ENCODE measurements at places on chromosomes 12 and 14.

DNA sequence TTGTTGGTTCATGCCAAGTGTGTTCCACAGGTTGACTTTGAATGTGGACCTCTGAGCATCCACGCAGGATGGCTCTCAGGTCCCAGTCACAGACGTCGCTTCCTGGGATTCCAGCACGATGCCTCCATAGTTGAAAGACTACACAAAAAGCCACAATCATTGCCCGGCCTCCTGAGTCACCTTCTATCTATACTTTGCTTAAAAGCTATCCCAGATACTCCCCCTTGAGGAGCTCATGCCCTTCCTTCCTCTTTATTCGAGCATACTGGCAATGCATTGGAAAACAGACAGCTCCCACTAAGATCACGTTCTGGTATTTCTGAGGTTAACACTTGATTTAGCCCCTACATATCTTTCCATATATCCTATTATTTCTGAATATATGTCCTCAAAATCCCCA is 40.1 kb downstream of the ZNF664 start:
- no peak for DNase-seq

- no peak for DNase-seq
Observed at GRCh38 chr12:6223545-6223944, 23.3 kb downstream of the CD9 start.

- DNase-seq: no peak
Observed at GRCh38 chr14:101060171-101060601, 156.7 kb upstream of the RTL1 start.

GRCh38 chr12:89529738-89530137 is 3.9 kb upstream of the POC1B start:
- DNase-seq: no peak

DNA sequence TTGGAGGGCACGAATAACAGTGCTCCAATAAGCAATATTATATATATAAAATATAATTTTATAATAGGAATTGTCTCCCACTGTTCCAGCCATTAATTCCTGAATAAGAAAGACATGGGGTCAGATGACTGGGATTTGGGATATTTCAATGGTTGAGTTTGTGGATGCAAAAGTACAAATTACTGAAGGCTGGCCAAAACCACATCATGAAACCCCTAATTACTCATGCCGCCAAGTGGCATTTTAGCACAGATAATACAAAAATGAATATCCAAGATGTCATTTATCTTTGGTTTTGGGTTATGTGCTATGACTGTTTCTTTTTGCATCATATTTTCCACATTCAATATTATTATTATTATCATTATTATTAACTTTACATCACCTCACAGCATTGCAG is 261.4 kb upstream of the TBX3 start:
- no peak for DNase-seq

DNA sequence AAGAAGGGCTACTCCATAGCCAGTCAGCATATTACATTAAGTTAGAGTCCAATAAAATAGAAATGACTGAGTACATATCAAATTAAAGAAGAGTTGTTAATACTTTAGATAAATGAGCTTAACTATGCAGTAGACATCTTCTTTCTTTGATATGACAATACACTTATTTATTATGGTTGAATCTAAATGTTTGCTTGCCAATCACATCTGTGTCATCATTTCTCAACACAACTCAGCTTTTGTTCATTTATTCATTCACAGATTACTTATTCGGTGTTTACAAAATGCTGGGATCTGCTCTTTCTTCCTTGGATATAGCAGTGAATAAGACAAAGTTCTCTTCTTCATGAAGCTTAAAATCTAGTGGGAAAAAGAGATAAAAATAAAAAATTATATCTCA is 614.6 kb upstream of the ATP2B1 start:
- DNase-seq: no peak

GRCh38 chr12:22610131-22610530 is 14.8 kb upstream of the ETNK1 start:
- DNase-seq: no peak

DNA sequence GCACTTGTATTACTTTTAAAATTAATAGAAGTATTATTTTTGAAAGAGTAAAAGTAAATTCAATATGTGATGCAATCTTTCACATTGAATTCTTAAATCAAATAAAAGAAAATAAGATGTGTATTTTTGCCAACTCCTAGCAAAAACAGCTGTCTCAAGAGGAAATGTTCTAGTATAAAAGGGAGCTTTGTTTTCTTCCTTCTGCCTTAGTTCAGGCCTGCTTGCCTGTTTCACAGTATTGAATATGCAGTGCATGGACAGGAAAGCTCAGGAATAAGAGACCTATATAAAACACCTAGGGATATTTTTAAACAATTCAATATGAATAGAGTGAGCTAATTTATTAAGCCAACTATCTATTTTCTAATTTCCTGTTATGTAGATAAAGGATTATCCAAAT is 294.8 kb upstream of the G2E3 start:
- no peak for DNase-seq

DNA sequence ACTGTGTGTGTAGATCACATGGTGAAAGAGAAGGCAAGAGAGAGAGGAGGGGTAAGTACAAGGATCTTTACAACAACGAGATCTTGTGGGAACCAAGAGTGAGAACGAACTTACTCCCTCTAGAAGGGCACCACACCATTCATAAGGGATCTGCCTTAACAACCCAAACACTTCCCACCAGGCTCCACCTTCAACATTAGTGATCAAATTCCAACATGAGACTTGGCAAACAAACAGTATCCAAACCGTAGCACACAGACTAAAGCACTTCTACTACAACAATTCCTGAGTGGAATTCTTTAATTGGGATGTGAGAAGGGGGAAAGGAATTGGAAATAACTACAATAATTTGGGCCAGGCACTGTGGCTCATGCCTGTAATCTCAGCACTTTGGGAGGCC is 35.0 kb upstream of the ESR2 start:
- DNase-seq: no peak

GRCh38 chr12:121202407-121203355 is 7.2 kb upstream of the P2RX4 start:
- no peak for DNase-seq

GRCh38 chr12:5500331-5500659 is 68.4 kb downstream of the NTF3 start:
- DNase-seq: no peak

- DNase-seq: no peak
Observed at GRCh38 chr14:57293866-57294837, 25.4 kb downstream of the AP5M1 start.

- DNase-seq: no peak
Observed at GRCh38 chr12:123707466-123707865, 4.7 kb upstream of the ATP6V0A2 start.

- DNase-seq: no peak
Observed at GRCh38 chr12:62784576-62784975, 150.4 kb downstream of the PPM1H start.

DNA sequence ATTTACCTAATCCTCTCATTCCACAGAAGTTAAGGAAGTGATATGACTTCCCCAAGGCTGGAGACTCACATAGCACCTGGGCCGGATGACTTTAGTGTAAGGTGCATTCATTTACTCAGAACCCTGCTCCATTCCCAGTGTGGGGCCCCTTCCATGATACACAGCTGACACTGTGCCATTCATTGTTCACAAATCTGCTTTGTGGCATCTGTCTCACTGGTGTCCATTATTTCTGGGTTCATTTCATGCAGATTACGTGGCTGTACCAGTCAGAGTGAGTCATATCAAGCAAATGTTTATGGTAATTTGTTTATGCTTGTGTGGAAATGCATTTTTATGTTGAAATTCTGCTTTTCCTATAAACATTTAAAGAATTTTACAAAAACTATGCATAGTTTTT is 5.2 kb downstream of the ANO4 start:
- no peak for DNase-seq

DNA sequence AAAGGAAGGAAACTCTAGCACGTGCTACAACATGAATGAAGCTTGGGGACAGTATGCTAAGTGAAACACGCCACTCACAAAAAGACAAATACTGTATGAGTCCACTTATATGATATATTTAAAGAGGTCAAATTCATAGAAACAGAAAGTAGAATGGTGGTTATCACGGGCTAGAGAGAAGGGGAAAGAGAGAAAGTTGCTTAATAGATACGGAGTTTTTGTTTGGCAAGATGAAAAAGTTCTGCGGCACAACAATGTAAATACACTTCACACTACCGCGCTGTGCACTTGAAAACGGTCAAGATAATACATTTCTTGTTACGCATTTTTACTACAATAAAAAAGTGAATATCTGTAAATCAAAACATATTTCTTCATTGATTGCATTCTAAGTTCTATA is 37.3 kb downstream of the FBLN5 start:
- no peak for DNase-seq

- DNase-seq: no peak
Observed at GRCh38 chr14:99519931-99520421, 38.8 kb downstream of the CCNK start.

GRCh38 chr12:63276537-63277365 is 125.8 kb upstream of the AVPR1A start:
- no peak for DNase-seq

DNA sequence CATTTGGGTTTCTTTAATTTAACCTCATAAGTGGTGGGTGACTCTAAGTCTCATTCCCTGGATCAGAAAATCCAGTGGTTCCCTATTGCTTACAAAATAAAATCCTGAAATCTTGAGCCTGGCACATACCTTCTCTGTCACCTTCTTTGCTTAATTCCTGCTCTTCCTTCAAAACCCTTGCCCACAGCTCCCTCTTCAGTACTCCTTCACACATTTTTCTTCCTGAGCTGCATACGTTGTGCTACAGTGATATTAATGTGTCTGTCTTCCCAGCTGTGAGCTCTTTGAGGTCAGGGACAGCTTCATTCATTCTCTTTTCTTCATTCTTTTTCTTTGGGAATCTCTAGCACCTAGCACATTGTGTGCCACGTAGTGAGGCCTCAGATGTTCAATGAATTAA is 9.5 kb downstream of the TSPAN11 start:
- no peak for DNase-seq

DNA sequence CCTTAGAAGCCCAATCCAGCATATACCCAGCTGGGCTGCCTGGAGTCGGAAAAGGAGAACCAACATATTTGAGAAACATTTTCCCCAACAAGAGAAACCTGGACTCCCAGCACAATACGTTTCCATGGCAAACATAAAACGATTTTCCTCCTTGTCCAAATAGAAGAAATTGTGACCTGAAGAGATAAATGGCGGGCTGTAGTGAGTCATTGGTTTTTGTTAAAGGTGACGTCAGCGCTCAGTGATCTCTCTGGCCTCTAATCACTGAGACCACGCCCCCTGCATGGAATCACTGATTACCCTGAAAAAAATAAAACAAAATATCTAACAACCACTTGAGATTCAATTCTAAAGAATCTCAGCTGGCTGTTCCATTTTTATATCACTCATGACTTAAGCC is 6.0 kb downstream of the CCDC60 start:
- DNase-seq: no peak

- no peak for DNase-seq
Observed at GRCh38 chr12:24948420-24948756, 513 bp downstream of the BCAT1 start.

DNA sequence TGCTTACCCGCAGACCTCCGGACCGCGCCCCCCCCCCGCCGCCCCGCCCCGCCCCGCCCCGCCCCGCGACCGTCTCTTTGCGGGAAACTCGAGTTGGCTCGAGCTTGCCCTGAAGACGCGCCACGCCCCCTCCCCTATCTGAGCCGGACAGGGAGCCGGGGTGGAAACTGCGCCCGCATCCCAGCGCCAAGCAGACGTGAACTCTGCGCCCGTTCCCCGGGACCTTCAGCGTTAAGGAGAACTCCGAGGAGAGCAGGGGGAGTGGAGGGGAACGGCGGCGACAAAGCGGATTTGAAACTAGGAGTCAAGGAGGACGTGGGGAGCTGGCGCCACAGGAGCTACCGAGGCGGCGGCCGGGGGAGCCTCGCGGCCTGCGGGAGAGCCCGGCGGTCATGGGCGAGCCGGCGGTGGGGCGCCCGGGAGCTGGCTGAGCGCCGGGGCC is at the start of gene KCNK13:
TSS of gene KCNK13 (plus strand) at position 310 of the 442 bp plus-strand sequence. CDS start 212 bp downstream, outside the sequence.
- no peak for DNase-seq

- peak; percentile 49 for DNase-seq
Observed at GRCh38 chr14:75277008-75277814, 1.4 kb upstream of the FOS start.

DNA sequence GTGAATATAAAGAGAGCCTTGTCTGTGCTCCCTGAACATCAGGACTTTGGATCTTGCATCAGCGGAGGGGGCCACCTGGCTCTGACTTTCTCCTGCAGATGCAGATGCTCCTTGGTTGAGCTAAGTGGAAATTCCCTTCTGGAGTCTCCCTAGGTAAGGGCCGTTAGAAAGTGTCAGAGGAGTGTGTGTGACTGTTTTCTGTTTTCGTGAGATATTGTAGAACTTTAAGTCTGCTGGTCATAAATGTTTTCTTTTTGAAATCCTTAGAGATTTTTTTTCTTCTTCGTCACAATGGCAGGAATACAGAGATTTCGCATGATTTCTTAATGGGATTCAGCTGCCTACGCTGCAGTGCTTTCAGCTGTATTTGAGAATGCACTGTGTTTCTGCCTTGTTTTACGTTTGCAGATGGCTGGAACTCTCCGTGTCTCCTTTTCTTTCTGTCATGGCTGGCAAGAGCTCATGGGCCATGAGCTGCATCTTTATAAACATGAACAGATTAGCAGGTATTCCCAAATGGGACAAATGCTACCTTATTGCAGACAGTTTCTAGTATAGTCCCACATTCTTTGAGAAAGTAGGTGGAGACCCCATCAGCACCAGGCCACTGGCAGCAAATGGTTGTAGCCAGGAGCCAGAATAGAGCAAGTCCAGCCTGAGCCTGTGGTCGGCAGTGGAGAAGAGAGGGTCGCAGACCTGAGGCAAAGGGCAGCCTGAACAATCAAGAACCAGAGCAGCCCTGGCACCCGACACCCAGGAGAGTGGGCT is 76.2 kb upstream of the FRMD6 start:
- DNase-seq: no peak

GRCh38 chr14:74324931-74325361 is 22.2 kb upstream of the ABCD4 start:
- DNase-seq: no peak

GRCh38 chr12:82486524-82487235 is 128.4 kb downstream of the METTL25 start:
- no peak for DNase-seq

GRCh38 chr14:20197459-20197858 is 6.8 kb downstream of the OR11G2 start:
- DNase-seq: no peak

GRCh38 chr12:74144396-74144795 is 393.2 kb upstream of the ATXN7L3B start:
- DNase-seq: no peak

GRCh38 chr14:96146131-96146771 is 58.4 kb upstream of the BDKRB2 start:
- no peak for DNase-seq

DNA sequence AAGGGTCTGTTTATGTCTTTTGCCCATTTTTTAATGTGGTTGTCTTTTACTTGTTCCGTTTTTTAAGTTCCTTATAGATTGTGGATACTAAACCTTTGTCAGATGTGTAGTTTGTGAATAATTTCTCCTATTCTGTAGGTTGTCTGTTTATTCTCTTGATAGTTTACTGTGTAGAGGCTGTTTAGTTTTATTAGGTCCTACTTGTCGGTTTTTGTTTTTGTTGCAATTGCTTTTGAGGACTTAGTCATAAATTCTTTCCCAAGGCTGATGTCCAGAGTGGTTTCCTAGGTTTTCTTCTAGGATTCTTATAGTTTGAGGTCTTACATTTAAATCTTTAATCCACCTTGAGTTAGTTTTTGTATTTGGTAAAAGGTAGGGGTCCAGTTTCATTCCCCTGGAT is 33.9 kb downstream of the SLC39A9 start:
- DNase-seq: no peak

GRCh38 chr12:69351462-69352236 is 3.5 kb downstream of the LYZ start:
- DNase-seq: no peak

- DNase-seq: no peak
Observed at GRCh38 chr12:130716969-130717366, 869 bp upstream of the RIMBP2 start.

- no peak for DNase-seq
Observed at GRCh38 chr12:3081886-3082285, 4.7 kb downstream of the TSPAN9 start.
